ENCODE measurements at places on chromosomes 5 and 9.

- no peak for DNase-seq
These were observed 278.6 kb downstream of the CDH18 start for GRCh38 chr5:19709403-19709802.

GRCh38 chr9:128628471-128629048 lies 28.1 kb downstream of the DYNC2I2 start:
- no peak for DNase-seq

GRCh38 chr9:121731919-121732318 lies 80.5 kb downstream of the DAB2IP start:
- DNase-seq: no peak

DNA sequence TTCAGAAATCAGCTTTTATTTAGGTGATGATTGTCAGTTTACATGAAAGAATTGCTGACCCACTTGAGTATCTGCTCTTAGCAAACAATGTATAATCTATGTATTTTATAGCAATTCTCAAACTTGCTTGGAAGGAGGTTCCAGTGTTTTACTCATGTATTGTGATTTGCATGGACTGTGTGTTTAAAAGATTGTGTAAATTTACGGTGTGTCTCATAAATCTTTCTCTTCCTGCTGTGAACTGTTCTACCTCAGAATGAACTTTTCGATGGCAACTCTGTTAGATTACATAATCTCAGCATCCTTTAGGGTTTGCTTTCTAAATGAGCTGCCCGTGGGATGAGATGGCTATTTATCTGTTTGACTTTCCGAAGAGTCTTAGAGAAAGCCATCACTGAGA lies 122.5 kb downstream of the MEF2C start:
- DNase-seq: no peak
